CD14-positive monocyte (primary cell): ENCODE measurements at places on chromosomes 13 and 19.

- no peak for DNase-seq
Observed at GRCh38 chr13:101010100-101010499, 335.5 kb upstream of the TMTC4 start.

DNA sequence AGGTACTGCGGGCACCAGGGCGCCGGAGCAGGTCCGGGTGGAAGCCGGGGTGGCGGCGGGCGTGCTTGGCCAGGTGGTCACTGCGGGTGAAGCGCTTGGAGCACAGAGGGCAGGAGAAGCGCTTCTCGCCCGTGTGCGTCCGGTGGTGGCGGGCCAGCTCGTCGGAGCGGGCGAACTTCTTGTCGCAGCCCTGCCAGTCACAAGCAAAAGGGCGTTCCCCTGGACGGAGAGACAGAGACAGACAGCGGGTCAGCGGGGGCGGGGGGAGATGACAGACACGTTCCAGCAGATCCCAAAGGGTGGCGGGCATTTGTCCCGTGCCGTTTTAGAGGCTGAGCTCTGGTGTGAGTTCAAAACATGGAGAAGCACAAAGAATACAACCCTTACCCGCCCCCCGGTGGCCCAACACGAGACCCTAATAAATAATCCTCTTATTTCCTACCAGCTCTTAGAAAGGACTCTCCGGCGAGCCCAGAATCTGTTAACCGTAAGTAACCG, 6.3 kb upstream of the REXO1 start:
- no peak for DNase-seq

DNA sequence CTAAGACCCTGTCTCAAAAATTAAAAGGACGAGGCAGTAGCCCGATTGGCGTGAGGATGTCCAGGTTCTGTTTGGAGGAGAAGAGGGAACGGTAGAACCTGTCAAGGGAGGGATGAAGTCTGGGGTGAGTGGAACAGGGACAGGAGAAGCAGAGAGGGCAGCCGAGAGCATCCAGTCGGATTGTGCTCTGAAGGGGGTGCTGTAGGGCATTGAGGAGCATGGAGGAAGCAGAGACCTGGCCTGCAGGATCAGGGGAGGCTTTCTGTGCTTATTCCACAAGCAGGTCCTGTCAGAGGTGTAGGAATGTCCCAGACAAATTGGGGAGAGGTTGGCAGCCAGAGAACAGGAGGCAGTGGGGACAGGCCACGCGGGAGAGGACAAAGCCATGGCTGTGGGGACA, 14.1 kb downstream of the AP2A1 start:
- DNase-seq, result no peak

- peak; percentile 77 for DNase-seq
Observed at GRCh38 chr13:99303863-99304521, 3.2 kb downstream of the GPR183 start.

DNA sequence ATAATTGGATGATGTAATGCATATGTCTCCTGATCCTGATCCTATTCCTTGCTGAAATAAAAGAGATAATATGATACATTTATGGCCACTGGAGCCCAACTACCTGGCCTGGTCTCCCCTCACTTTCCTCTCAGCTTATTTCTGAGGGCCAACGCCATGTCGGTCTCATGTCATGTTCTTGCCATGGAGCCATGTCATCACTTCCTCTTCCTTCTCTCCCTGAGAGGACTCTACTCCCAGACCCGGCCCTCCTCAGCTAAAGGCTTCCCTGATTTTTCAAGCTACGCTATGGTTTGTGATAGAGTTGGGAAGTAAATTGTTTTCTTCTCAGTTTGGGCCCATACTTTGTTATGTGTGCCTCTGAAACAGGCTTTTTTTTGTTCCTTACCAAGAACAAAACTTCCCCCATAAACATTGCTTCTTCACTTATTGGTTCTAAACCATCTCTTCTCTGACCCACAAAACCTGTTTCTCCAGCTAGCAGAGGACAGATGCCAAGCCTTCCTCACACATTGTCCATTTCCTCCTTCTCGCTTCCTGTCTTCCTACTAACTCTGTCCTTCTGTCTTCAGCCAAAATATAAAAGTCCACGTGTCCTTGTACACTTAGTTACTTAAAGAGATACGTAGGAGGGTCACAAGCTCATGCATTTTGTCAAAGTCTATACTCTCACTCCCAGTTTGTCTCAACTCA, 319.9 kb upstream of the DACH1 start:
- DNase-seq, result no peak

- DNase-seq, result no peak
Observed at GRCh38 chr13:110426735-110427134, 119.7 kb downstream of the COL4A2 start.
